ENCODE measurements at places on chromosomes 1 and 21. TPM values are rescaled to one million over a fixed set of nuclear protein-coding genes. Genes with fewer than 3 reads are reported as not detected.

DNA sequence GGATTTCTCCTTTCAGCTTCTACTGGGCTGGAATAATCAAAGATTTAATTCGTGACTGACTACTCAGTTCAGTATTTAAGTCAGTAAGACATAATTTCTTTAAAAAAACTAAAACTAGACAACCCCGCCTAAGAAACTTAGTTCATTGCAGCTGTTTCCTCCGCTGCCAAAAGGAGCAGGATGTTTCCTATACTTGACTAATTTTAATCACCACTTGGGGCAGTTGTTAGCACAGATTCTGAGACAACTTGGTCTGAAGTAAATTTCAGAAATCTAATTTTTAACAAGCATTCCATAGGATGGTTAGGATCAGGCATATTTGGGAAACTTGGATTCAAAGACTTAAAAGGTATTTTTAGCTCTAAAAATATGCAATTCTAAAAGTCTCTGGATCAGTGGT is 34.0 kb downstream of the EPRS1 start:
- DNase-seq, result no peak

- no peak for DNase-seq
These were observed 32.3 kb downstream of the SYF2 start for GRCh38 chr1:25199819-25200620.

GRCh38 chr1:92346866-92347640 is 48.2 kb downstream of the RPAP2 start:
- no peak for DNase-seq

DNA sequence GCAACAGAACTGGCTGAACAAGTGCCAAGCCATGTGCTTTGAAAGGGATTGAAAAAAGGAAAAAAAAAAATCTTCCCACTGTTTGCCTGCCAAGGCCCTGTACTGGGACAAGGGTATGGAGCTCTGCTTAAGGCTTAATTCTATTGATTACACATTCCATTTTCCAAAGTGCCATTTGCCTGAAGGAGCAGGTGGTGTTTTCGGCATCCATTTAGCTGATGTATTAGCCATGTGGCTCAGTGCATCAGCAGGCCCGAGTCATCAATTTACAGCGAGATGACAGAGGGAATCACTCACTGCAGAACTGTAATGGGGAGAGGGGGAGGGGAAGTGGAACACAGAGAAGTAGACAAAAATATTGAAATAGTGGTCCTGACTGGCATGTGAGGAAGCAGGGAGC is 144.2 kb upstream of the BEND5 start:
- no peak for DNase-seq

GRCh38 chr1:193086342-193086741 is 18.9 kb downstream of the GLRX2 start:
- no peak for DNase-seq

Gene LHX8
- 0.46 TPM for total RNA-seq

Gene PLA2G2D
- total RNA-seq, result not detected

Gene SAMD13
- 1.9 TPM for total RNA-seq

Gene SLC35F3
- 7.5 TPM for total RNA-seq
